ENCODE measurements at places on chromosomes 3 and 15.
A peak's percentile ranks its signal among the peaks of the same experiment; 100 is the strongest.

- DNase-seq, result no peak
These were observed 62.5 kb upstream of the C15orf61 start for GRCh38 chr15:67458331-67459029.

DNA sequence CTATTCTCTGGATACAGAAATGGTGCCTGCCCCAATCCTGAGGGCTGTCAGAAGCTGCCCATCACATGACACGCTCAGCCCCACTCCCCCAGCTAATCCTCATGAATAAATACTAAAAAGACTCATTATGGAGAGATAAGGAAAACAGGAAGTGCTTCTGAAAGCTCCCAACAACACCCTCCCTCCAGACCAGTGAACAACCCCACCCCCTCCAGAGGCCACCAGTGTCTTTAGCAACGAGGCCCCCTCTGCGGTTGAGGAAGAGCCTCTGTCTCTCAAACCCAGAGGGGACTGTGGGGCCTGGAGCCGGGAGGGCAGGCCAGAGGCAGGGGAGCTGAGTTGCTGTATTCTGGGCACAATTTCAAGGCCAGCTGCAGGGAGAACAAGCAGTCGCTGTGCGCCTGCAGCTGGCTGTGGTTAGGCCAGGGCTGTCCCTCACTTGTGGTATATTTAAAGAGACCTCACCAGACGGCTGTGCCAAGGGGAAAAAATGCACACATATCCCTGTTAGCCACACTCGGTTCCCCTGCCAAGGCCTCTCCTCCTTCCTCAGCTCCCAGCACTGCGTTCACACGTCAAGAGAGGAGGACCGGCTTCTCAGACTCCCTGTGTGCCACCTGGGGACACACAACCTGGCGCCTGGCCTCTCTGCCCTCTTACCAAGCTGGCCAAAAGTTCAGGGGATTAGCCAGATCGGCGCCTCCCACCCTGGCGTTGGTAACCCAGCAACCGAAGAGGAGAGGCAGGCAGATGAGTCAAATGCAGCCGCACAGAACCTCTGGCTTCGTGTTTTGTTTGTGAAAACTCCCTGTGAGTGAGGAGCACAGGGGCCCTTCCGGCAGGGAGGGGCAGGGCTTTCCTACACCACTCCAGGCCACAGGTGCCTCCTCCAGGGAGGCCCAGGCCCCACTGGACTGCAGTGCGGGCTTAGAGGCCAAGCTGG lies 101.2 kb upstream of the ETV5 start:
- no peak for DNase-seq

GRCh38 chr3:70927239-70927638 lies 614.8 kb upstream of the MDFIC2 start:
- DNase-seq, result no peak

- no peak for DNase-seq
These were observed 552.2 kb upstream of the SUCLG2 start for GRCh38 chr3:68206524-68207117.

GRCh38 chr3:182142928-182143327 lies 431.2 kb downstream of the SOX2 start:
- no peak for DNase-seq

- DNase-seq, result no peak
These were observed 32.7 kb upstream of the ZBTB38 start for GRCh38 chr3:141335531-141336061.

DNA sequence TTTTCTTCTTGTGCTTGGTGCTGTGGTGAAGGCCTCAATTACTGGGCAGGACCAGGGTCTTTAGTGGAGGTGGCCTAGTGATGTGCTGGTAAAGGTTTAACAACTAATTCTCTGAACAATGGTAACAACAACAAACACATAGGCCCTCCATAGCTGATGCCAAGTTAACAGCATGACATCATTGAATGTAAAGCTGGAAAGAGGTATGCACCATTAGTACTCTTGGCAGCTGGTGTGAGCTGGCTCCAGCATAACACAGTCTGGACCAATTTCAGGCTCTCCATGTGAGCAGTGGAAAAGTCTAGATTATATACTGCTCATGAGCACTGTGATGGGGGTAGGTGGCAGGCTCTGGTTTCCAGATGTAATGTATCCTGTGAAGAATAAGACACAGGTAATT lies 61.8 kb downstream of the SLC7A14 start:
- DNase-seq, result no peak

- DNase-seq, result no peak
These were observed 83.7 kb downstream of the ADAMTS7 start for GRCh38 chr15:78727561-78727960.

- no peak for DNase-seq
These were observed 319.1 kb downstream of the OXSM start for GRCh38 chr3:26108846-26109489.

DNA sequence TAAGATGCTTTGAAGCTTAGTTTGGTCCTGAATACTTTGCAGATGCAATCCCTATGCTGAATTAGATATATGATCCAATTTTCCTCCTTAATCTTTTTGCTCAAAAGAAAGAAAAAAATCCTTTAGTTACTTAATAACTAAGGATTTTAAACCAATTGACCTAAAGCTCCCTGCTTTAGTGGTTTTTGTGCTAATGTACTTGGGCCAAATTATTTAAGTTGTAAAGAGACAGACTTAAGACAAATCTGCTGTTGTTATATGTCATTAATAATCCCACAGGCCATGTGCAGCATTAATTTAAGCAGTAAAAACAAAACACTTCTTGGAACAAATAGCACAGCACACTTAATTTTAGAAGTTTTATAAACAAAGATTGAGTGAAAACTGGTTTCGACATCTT lies 776.1 kb upstream of the SEMA6D start:
- no peak for DNase-seq

- DNase-seq, result no peak
These were observed 3.8 kb downstream of the NLGN1 start for GRCh38 chr3:173401369-173401768.

DNA sequence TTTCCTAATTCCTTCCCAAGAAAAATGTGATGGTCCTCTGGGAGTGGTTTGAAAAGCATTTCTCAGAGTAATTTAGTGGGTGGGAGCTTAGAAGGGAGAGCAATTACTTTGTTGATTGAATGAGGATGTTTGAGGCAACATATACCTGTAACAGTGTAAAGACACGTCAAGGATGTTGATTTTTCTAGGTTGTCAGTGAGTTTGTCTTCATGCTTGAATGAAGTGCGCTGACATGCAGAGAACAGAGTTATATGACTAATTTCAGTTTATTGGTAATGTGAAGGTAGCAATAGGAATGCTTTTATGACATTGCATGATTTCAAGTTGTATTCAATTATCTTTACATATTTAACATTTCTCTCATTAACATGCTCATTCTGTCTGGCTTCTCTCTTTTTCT lies 286.9 kb downstream of the NFKBIZ start:
- no peak for DNase-seq

- peak; percentile 59 for DNase-seq
These were observed 515 bp upstream of the EIF3J start for GRCh38 chr15:44536302-44536961.

DNA sequence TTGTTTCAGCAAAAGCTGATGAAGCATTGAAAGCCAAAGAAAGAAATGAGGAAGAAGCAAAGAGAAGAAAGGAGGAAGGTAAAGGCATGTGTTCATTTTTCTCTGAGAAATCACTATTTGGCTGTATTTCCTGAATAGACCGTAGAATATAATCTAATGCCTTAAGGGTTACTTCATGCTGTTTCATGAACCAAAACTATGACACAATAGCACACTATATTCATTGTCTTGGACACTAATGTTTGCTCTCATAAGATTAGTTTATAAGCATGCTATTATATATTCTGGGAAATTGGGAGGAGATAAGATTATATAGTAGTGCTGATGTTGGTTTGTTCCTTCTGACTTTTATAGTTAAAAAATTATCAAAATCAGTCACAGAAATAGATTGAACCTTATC lies 110.1 kb upstream of the MLF1 start:
- DNase-seq, result no peak

DNA sequence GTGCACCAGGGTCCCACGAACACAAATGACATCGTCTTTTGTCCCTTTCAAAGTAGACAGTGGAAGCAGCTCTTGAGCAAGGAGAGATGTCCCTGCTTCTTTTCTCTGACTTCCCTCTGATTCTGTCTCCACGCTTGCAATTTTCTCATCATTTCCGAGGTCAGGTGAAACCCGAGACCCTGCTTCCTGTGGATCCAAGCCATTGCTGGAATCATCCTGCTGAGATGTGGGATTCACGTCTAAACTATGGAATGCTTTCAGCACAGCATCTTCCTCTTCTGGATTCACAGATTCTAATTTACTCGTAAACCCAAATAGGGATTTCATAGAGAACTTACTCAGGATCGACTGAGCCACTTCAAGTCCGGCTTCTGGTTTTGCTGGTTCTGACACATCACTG lies 127.1 kb downstream of the FMN1 start:
- DNase-seq, result no peak

DNA sequence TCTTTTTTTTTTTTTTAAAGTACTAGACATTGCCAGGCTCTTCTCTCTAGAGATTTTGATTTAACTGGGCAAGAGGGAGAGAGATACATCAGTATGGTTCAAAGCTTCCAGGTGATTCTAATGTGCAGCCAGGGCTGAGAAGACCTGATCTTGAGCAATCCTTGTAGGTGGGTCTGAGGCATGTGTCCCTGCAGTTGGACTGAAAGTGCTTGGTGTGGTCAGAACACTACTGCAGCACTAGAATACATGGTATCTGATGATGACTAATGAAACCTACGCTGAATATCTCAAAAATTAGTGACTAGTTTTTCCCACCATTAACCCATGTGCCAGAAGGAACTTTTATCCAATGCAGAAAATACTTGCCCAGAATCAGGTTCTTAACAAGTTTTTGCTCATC lies 34.4 kb upstream of the MYO5C start:
- no peak for DNase-seq

- no peak for DNase-seq
These were observed 7.2 kb downstream of the TM4SF1 start for GRCh38 chr3:149369991-149370866.

DNA sequence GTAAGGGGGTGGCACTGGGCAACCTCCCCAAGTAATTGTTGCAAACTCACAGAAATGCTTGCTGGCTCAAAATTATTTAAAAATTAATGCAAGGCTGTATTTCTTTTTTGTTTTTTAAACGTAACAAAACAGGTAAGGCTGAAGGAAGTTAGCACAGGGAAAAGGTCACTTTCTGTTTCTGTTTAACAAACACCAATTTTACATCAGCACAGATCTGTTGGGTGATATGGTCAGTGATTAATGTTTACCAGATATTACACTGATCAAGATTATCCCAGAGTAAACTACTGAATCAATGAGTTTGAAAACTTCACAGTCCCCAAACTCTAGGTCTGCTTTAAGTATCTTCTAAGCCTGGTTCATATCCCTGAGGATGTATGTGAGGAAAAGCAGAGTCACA lies 558.0 kb downstream of the FOXP1 start:
- DNase-seq, result no peak

- no peak for DNase-seq
These were observed 13.8 kb upstream of the NSMCE3 start for GRCh38 chr15:29283381-29283780.

GRCh38 chr3:127688416-127689265 lies 15.9 kb downstream of the ABTB1 start:
- DNase-seq, result peak; percentile 86

DNA sequence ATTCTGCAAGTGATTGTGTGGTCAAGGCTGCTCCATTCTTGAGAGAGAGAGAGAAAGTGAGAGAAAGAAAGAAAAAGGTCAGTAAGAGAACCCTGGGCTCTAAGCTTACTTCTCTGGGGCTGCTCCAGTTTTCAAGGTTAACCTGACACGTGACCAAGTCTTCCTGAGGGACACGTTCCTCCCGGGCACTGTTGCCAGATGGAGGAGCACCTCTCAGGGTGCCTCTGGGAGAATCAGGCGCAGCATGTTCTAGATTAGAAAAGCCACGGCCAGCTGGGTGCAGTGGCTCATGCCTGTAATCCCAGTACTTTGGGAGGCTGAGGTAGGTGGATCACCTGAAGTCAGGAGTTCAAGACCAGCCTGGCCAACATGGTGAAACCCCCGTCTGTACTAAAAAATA lies 60.8 kb downstream of the ITGA11 start:
- peak; percentile 72 for DNase-seq

DNA sequence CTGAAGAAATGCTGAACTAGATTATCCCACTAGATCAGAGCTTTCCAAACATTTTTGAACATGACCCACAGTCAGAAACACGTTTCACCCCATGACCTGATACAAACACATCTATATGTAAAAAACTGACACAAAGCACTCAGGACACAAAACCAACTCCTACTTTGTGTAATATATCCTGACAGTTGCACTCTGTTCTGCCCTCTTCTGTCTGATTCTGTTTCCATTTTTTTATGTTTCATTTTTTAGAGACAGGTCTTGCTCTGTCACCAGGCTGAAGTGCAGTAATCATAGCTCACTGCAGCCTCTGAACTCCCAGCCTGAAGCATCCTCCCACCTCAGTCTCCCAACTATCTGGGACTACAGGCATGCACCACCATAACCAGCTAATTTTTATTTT lies 15.8 kb upstream of the RFTN1 start:
- DNase-seq, result no peak

DNA sequence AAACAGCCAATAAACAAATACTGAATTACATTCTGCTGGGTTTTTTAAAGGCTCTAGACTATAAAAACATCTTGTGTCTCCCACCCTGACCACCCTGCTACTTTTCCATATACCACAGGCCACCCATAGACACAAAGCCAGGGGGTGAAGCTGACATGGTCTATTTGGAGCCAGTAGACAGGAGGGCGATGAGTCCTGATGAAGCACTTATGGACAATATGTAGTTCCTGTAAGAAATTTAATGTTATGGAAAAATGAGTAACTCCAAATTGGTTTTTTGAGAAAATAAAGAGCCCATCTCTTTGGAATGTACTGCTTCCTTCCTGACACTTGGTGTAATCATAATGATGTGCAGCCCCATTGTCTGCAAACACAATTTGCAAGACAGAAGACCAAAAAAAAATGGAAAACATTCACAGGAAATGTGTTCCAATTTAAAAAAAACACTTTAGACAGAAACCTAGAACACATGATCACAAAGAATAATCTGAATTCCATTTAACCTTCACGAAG lies 11.8 kb downstream of the SSR3 start:
- no peak for DNase-seq

GRCh38 chr3:172329070-172329469 lies 119.2 kb downstream of the GHSR start:
- DNase-seq, result no peak

DNA sequence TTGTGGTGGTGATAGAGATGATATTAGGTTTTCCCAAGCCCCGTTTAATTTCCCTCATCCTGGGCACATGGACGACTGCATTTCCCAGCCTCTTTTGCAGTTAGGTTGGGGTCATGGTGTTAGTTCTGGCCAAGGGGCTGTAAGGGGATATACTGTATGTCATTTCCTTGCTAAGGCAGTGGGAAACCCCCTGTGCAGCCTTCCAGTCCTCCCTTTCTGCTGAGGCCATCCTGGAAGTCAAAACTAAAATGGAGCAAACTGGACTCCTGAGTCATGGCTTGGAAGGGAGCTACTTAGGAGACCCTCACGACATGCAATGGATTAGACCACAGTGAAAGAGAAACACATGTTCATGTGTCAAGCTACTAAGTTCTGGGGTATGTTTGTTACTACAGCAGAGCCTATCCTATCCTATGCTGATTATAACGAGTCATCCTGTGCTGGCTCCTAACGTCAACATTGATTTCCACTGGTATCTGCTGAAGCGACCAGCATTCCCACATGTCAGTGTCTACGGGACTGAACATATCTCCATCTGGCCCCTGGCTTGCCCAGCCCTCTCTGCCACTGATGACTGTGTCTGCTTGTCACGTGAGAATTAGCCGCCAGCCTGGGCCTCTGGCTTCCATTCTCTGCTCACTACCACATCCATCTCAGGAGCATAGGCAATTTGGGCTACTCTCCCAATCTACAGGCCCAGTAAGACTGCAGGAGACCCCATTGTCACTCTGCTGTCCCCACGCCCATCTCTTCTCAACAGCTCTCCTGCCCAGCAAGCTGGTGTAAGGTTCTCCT lies 85.6 kb upstream of the MEF2A start:
- DNase-seq, result no peak

GRCh38 chr3:140203510-140203909 lies 268.5 kb downstream of the CLSTN2 start:
- peak; percentile 85 for DNase-seq

Measured in NCI-H2171 (cell line).